ENCODE measurements at places on chromosomes 12 and 14.

DNA sequence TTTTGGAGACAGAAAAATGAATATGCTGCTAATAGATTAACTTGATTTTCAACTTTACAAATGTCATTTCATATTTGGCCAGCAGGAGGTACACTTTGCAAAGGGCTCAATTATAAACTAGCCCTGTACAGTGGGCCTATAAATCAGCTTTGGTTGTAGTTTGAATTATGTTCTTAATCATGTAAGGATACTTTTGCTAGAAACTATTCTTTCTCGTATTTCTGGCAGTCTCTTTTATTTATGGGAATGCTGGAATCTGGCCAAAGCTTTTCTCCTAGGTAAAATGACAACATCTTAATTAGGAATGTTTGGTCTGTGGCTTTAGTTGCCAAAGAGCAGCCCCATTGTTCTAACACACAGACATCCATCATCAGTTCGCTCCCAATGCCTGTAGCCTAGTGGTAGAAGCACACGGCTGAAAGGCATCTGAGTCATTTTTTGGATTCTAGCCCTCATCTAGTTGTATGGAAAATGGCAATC, 1322.3 kb upstream of the SEL1L start:
- DNase-seq = no peak

- DNase-seq = peak; percentile 36
These were observed 136.5 kb upstream of the AMIGO2 start for GRCh38 chr12:47216150-47216677.

- no peak for DNase-seq
These were observed 659.5 kb downstream of the TMEM121 start for GRCh38 chr14:106185837-106186233.

DNA sequence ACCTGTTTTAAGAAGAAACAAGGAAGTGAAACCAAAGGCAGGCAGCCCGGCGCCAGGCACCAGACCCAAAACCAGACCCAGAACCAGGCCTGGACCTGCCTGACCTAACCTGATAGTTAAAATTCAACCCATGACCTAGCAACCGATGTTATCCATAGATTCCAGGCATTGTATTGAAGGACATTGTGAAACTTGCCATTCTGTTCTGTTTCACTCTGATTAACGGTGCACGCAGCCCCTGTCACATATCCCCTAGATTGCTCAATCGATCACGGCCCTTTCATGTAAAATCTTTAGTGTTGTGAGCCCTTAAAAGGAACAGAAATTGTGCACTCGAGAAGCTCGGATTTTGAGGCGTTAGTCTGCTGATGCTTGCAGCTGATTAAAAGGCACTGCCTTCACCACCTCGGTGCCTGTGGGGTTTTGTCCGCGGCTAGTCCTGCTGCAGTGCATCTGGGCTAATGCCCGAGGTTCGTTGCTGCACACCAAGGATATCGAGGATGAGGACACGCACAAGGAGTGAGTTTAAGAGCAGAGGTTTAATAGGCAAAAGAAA, 262.5 kb upstream of the TMEM132C start:
- DNase-seq = no peak

GRCh38 chr12:20946732-20947131, 136.2 kb downstream of the SLCO1B3 start:
- no peak for DNase-seq

DNA sequence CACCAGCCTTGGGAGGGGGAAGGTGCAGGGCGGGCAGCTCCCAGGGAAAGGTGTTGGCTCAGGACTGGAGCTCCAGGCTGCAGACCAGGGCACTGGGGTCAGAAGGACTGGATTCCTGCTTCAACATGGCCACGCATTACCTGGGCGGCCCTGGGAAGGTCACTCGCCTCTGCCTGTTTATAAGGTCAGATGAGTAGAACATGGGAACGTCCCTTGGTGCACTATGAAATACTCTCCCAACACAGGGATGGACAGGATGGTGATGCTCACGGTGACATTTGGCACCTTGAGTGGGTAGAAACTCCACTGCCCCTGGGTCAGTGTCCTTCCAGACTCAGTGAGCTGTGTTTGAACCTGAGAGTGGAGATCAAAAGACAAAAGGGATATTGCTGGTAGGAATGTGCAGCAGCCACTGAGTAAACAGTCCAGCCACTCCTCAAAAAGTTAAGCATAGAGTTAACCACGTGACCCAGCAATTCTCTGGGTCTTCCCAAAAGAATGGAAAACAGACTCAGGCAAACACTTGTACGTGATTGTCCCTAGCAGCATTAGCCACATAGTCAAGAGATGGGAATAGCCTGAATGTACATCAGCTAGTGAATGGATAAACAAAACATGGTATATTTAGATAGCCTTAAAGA, 9.1 kb upstream of the BDKRB2 start:
- no peak for DNase-seq

- DNase-seq = no peak
These were observed 32.6 kb downstream of the SLC35F4 start for GRCh38 chr14:57833323-57833722.

GRCh38 chr14:36666416-36667206, 5.0 kb downstream of the PAX9 start:
- no peak for DNase-seq

- no peak for DNase-seq
These were observed 17.0 kb upstream of the TAS2R14 start for GRCh38 chr12:10956085-10956484.

DNA sequence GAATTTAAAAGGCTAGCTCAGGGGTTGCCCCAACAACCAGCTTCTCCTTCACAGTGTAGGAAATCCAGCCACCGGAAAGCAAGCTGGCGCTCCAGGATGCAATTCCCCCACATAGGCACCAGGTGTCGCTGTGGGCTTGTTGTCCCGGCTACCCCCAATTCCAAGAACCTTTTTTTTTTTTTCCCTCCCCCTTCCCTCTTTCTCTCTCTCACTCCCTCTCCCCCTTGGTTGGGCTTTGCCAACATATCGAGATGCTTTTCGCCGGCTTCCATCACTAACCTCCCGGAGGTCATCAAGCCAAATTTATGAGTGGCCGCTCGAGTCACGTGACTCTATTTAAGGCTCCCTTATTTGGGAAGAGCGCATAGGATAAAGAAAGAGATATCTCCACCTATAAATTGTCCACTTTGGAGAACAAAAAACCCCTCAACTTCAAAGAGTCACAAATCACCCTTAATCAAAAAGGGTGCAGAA, at the start of gene HOXC5:
Gene HOXC5 (plus strand): TSS at position 424 of the 474 bp plus-strand sequence. CDS start 73 bp downstream, outside the sequence.
- DNase-seq = peak; percentile 85

DNA sequence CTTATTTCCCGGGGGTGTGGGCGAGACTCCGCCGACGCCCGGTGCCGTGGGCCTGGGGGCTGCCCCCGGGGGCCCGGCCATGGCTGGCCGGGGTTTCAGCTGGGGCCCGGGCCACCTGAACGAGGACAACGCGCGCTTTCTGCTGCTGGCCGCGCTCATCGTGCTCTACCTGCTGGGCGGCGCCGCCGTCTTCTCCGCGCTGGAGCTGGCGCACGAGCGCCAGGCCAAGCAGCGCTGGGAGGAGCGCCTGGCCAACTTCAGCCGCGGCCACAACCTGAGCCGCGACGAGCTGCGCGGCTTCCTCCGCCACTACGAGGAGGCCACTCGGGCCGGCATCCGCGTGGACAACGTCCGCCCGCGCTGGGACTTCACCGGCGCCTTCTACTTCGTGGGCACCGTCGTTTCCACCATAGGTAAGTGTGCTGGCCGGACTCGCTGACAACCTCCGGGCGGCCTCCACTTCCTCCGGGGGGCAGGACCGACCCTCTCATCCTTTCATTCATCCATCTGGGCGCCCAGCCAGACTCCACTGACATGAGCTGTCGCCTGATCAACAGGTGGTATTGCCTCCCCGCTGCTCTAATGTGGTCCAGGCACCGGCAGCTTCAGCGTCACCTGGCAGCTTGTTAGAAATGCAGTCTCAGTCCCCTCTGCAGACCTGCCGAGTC, 467 bp downstream of the KCNK13 start:
- DNase-seq = no peak

DNA sequence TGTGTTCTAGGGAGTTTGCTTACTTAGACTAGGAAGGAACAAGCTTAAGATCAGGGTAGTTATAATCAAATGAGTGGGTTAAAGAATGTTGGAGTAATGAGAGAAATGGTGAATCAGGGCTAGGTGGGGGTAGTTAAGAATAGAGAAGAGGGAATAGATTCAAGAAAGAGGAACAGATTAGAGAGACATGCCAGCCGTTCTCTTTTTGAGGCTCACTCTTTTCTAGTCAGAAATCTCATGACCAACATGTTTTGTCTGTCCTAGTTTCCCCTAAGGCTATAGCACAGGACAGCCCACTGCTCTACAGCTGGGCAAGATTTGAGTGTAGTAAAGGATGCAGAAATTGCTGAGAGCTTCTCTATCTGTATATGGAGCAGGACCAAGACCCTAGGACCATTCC, 258.4 kb downstream of the AKAP6 start:
- DNase-seq = no peak

DNA sequence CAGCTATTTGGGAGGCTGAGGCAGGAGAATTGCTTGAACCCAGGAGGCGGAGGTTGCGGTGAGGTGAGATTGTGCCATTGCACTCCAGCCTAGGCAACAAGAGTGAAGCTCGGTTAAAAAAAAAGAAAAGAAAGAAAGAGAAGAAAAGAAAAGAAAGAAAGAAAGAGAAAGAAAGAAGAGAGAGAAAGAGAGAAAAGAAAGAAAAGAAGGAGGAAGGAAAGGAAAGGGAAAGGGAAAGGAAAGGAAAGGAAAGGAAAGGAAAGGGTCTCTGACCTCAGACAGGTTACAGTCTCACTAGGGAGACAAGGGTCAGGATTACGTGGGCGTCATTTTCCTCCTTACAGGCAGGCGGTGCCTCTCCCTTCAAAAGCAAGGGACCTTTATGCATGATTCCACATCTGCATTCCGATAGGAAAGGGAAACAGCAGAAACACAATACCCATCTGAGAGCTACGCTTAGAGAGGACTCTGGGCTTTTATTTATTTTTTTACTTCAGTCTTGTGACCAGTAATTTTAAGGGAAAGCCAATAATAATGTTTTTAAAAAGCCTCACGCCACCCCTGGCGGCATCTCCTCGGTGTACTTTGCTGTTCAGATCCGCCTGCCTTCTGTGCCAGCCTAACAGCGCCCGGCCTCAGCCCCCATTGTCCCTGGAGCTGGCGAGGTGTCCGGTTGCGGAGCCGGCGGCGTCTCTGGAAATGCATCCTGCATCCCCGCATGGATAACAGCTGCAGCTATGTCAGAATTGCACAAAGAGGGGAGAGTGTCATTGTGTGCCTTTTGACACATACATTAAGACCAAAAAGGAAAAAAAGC, 945 bp upstream of the HIP1R start:
- DNase-seq = no peak

- no peak for DNase-seq
These were observed 11.5 kb downstream of the RAB5B start for GRCh38 chr12:55985341-55985740.

- DNase-seq = peak; percentile 86
These were observed 11.6 kb upstream of the CDH24 start for GRCh38 chr14:23068789-23069412.

- DNase-seq = peak; percentile 71
These were observed 154.3 kb upstream of the CCND2 start for GRCh38 chr12:4119157-4119761.

DNA sequence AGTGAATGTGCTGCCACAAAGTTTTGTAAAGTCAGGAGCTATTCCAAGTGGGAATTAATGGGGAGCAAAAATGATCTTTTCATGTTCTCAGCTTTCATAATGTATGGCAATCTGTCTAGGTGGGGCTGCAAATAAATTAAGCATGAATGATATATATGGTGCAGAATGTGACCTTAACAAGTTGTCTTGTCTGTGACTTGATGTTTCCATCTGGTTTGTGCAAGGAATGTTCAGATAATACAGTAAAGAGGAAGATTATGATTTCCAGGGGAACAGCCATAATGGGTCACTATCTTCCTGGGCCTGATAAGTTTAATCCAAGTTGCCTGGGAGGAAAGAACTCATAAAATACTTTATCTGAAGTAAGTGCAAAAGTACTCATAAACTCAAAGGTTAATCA, 1815.8 kb upstream of the FLRT2 start:
- no peak for DNase-seq

GRCh38 chr12:9940375-9940774, 8.2 kb upstream of the CLEC2A start:
- no peak for DNase-seq

DNA sequence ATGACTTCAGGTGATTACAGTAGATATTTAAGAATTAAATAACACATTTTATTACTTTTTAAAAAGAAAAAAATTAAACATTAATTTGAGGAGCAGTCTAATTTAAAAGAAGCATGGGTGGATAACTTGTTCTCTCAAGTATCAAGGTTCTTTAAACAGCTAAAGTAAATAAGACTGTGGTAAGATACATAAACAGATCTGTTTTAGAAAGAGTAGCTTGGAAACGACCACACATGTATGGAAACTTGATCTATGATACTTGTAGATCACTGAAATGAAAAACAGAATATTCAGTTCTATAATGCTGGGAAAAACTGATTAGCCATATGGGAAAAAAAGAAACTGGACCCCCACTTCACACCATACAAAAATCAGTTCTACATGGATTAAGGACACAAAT, 36.0 kb downstream of the TC2N start:
- no peak for DNase-seq

- DNase-seq = no peak
These were observed 73.4 kb downstream of the PRMT8 start for GRCh38 chr12:3564411-3564810.
